ENCODE measurements at places on chromosomes 2 and 18.

- no peak for DNase-seq
Observed at GRCh38 chr2:162113776-162114168, 38.3 kb downstream of the GCG start.

DNA sequence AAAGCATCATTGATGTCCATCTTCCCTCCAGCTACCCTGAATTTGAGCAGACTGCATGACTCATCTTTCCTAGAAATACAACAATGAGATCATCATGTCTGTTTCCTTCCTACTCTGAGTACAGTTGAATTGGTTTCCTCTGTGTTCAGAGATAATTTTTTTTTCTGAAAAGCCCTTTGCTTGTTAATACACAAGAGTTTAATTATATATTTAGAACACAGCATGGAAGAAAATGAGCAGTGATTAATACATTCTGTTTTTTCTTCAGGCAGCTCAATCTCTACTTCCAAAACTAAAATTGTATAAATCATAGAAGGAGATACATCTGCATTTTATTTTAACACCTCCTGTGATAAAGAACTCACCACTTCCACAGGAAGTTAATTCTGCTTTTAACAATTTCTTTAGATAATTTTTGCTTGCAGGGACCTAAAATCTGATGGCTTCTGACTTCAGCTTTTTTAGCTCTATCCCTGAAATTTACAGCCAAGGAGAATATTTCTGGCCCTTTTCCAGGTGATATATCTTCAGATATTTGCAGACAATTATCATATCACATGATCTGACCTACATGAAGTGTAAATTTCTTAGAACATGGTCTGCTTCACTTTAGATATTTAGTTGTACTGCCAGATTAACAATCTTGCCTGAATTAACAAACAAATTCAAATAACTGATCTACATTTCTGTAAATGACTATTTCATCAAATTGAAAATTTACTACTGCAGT is 249.0 kb downstream of the TRIB2 start:
- DNase-seq, result no peak

DNA sequence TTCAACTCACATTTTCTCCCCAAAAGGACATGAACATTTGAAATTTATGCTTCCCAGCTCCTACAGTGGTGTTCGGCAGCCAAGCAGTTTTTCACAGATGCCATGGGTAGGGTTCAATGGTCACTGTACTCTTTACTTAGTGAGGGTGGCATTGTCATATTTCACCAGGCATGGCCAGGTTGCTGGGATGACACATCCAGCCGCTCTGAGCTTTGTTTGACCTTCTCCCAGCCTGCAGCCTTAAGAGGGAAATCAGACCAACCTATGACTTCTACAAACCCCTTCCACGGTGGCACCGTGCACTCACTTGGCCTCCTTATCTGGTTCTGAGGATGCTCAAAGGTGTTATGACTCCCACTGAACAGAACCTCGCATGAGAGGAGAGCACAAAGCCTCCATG is 108.4 kb upstream of the SH3BP4 start:
- DNase-seq, result no peak

- DNase-seq, result no peak
Observed at GRCh38 chr2:109331896-109332848, 203.2 kb downstream of the SH3RF3 start.

GRCh38 chr2:159793326-159793725 is 4.7 kb downstream of the CD302 start:
- no peak for DNase-seq
